ENCODE measurements at places on chromosomes 2 and 18. TPM values are rescaled to one million over a fixed set of nuclear protein-coding genes. Genes with fewer than 3 reads are reported as not detected.
A peak's percentile ranks its signal among the peaks of the same experiment; 100 is the strongest.

The CLEC4F gene
- not detected for total RNA-seq

The MALL gene
- 0.10 TPM for total RNA-seq

The CPLX4 gene
- not detected for total RNA-seq

The RUFY4 gene
- total RNA-seq: not detected

The FLACC1 gene
- total RNA-seq: 0.23 TPM

The NAT8 gene
- total RNA-seq: not detected

The RASGRP3 gene
- total RNA-seq: 3.2 TPM

The CDH19 gene
- total RNA-seq: not detected

The PTPN4 gene
- 15.1 TPM for total RNA-seq

The INO80D gene
- 4.5 TPM for total RNA-seq

The FAM110C gene
- total RNA-seq: 0.15 TPM

DNA sequence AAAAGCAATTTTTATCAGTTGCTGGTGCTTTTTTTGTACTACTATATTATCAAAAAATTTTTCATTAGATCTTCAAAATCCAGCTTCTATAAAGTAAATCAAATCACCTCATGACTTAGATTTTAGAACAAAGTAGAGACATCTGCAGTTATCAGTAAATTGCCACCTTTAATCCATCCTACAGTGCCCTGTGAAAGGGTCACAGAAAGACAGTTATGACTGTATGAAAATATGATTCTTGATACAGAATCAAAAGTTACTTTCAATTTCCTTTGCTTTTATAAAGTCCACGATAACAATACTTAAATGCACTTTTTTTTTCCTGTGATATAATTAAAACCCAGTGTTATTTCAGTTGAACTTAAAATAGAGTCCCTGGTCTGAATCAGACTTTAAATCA lies 61.4 kb downstream of the PRPF40A start:
- no peak for DNase-seq

GRCh38 chr2:55120634-55121359 lies 70.5 kb upstream of the RTN4 start:
- peak; percentile 47 for DNase-seq

- DNase-seq: peak; percentile 88
These were observed 261.1 kb upstream of the ZEB2 start for GRCh38 chr2:144780983-144781382.

DNA sequence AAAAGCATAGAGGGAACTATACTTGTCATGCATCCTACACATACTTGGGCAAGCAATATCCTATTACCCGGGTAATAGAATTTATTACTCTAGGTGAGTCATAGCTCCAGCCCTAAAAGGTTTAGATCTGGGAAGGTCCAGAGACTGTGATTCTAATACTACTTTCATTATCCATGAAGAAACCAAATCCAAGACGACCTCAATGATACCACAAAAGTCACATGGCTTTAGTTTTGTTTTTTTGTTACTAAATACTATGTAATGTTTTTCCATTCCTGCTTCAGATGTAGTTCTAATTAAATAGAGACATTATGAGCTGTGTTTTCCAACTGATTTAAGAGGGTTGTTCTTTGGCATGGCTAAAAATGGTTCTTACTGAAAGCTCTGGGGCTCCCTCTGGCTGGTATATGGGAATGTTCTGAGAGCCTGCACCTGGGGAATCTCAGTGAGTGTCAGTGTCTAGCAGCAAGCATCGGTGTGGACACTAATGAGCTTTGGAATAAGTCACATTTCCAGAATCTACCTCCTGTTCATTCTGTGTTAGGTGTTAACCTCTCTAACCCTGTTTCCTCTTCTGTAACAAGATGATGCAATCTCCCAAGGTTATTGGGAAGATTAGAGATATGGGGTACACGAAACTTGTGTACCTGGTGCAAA lies 20.5 kb upstream of the IL1RL2 start:
- DNase-seq: peak; percentile 37

- DNase-seq: no peak
These were observed 148.1 kb downstream of the BAZ2B start for GRCh38 chr2:159468257-159468656.

GRCh38 chr2:121031568-121032340 lies 253.2 kb downstream of the TFCP2L1 start:
- DNase-seq: no peak

- no peak for DNase-seq
These were observed 73.9 kb downstream of the NDUFA10 start for GRCh38 chr2:239951129-239951734.

DNA sequence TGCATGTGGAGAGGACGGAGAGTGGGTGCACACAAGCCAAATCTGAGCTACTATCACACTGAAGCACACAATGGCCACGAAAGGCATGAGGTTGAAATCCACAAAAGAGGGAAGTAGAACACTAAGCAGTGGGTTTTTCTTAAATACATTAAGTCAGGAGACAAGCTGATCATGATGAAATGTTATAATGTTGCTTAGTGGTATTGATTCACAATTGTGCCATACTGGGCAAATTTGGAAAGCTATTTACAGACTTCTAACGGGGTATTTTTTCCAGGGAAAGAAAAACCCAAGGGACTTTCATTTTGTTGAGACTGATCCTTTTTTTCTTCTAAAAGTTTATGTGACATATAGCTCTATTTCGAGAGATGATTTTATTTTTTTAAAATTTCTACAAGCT lies 100.8 kb upstream of the CNGA3 start:
- no peak for DNase-seq

GRCh38 chr18:74252039-74252395 lies 39.7 kb downstream of the CYB5A start:
- DNase-seq: peak; percentile 20

DNA sequence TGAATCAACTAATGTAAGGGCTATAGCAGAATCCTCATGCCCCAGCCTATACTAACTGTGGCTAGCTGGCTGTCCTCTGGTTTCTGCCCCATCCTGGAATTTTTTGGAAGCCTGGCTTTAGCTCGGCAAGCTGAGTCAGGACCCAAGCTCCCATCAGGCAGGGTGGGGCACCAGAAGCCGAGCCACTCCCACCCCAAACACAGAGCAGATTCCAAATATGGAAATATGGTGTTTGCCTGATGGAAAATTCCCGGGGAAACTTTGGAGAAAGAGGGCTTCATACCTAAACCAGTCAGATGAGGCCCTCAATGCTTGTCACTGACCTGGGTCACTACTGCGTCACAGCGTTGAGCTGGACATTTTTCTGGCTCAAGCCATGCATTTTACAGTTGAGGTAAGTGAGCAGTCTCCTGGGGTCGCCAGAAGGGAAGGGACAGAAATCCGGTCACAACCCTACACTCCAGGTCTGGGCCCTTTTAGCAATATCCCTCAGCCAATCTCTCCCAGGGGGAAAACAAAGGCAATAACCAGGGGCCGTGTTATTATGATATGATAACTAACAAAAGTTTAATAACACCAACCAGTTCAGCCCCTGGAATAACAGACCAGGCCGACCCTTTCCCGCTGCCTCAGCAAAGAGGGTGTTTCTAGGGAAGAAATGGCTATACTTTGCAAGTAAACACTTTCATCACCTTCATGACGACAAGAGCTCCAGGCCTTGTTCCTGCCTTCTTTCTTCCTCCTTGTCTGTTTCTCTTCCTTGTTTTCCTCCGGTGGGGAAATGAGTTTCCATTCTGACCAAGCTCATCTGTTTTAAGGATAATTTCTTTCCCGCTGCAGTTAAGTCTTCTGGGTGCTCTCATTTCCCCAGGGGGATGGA lies 37.7 kb downstream of the PSD4 start:
- peak; percentile 42 for DNase-seq

GRCh38 chr2:133581010-133581760 lies 12.9 kb upstream of the NCKAP5 start:
- DNase-seq: no peak

- DNase-seq: no peak
These were observed 148.7 kb downstream of the CALCRL start for GRCh38 chr2:187299122-187299906.

DNA sequence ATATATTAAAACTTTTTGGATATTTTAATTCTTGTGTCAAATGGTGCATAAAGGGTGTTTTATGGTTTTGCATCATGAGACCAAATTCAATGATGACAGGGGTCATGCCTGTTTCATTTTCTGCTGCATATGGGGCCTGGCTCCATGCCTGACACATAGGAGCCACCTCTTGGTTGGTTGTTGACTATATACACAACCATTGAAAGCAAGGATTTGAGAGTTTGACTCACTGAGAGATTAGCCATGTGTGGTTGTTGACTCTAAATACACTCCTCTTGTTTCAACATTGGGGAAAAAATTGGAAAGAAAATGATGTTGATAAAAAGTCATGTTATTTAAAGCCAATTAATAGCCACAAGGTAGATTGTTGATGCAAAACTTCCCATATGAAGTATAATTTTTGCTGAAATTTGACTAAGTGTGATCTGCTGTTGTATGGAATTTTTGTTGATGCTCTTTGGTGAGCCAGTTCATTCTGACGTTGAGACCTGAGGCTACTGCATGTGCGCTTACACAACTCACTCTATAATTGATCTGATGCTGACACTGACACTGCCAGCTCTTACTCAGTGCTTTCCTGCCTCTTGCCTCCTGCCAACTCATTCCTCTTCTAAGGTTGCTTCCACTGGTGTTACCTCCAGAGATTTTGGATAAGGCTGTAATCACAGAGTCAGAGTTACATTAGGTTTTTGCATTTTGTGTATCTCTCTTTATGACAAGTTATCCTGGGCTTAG lies 446.2 kb upstream of the SLC14A2 start:
- peak; percentile 63 for DNase-seq

- DNase-seq: no peak
These were observed 131.6 kb downstream of the CDH2 start for GRCh38 chr18:28045176-28045810.

GRCh38 chr18:12811191-12811950 lies 72.7 kb downstream of the PTPN2 start:
- no peak for DNase-seq

GRCh38 chr18:6745504-6746031 lies 16.1 kb downstream of the ARHGAP28 start:
- no peak for DNase-seq

DNA sequence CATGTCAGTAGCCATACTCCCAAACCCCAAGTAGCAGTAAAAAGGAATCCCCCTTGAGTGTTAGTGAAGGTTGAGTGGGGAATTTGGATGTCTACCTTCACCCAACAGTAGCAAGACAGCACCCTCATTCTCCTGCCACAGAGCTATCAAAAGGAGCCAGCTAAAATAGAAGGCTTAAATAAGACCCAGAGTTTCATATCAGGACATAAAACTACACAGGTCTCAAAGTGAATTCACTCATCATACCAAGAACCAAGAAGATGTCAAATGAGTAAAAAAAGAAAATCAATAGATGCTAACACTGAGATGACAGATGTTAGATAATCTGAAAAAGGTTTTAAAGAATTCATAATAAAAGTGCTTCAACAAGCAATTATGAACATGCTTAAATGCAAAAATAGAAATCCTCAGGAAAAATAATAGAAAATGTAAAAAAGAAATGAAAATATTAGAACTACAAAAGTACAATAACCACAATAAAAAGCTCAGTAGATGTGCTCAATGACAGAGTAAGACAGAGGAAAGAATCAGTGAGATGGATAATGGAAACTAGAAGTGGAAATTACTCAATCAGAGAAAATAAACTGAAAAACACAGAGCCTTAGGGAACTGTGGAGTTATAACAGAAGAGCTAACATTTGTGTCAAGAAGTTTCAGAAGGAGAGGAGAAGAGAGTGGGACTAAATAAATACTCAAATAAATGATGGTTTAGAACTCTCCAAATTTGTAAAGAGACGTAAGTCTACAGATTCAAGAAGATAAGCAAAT lies 90.5 kb downstream of the EDAR start:
- DNase-seq: no peak

- no peak for DNase-seq
These were observed 15.9 kb downstream of the TMX3 start for GRCh38 chr18:68699043-68699442.

DNA sequence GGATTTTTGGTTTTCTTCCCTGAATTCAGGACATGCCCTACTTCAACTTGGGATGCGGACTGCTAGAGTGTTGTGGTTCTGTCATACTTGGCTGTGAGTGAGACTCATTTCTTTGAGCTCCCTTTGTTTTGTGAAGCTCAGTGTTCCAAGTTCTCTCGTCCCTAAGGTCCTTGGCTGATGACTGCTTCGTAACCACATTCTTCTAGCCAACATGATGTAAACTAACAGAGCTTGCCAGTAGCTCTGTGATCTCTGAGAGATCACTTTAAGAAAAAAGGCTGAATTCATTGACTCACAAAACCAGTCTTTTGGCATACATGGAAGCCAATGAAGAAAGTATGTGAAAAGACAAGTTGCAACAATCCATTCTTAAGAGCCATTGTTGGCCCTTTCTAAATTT lies 96.9 kb upstream of the MSTN start:
- DNase-seq: no peak

DNA sequence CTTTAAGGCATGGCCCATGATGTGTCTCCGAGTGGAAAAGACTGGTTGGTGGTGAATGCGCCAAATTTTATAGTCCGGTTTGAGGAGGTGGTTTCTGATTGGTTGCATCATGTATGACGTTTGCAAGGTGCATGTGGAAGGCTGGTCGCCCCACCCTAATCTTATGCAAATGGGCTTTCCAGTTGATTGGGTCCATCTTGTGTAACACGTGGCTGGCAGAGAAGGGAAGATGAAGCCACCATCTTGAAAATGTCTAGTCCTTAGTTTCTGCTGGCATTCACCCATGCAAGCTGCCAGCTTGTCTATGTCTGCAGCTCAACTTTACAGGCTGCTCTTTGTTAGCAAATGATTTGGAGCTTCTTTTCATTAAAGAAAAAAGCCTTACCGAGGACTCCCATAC lies 132.2 kb downstream of the PIK3C3 start:
- no peak for DNase-seq

GRCh38 chr2:61537950-61538199 lies 281 bp downstream of the XPO1 start:
- no peak for DNase-seq

DNA sequence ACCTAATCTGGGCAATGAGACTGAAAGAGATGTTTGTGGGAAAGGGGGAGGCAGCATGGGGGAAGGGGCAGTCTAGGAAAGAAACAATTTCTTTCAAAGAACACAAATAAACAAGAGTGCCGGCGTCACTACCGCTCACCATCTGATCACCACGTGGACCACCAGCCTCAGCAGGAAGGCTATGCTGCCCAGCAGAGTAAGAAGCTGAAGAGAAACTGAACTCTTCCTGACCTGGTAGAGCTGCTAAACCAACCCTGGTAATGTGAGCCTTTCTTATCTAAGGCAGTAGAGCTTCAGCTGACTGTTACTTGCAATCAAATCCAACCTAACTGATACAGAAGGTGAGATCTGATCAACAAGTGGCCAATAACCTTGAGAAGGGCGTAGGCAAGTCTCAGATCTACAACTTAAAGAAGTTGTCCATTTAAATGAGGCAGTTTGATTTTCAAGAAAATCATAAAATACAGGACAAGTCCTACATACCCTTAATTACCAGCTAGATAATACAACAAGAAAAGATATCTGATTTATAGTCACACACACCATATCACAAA lies 44.2 kb upstream of the SPTBN1 start:
- DNase-seq: peak; percentile 25

All from H4 (cell line).